DMS53 (cell line): ENCODE measurements at places on chromosomes 11 and 22.

GRCh38 chr22:25651332-25652085 is 87.0 kb downstream of the GRK3 start:
- peak; percentile 28 for DNase-seq

DNA sequence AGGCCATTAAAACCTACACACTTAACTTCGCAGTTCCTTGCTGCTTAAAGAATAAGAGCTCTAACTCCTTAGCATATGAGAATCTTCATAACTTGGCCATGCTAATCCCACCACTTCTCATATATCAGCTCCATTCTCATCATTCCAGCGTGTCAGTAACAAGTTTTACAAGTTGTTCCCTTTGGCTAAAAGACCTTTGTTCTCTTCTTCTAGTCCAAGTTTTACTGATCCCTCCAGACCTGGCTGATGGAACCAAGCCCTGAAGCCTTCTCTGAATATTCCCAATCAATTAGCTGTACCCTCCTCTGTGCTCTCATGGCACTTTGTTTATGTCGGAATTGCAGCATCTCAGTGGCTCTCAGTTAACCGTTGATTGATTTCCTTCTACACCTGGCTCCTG is 35.8 kb downstream of the GAB2 start:
- DNase-seq: no peak

GRCh38 chr22:49776891-49777290 is 50.8 kb downstream of the BRD1 start:
- no peak for DNase-seq

DNA sequence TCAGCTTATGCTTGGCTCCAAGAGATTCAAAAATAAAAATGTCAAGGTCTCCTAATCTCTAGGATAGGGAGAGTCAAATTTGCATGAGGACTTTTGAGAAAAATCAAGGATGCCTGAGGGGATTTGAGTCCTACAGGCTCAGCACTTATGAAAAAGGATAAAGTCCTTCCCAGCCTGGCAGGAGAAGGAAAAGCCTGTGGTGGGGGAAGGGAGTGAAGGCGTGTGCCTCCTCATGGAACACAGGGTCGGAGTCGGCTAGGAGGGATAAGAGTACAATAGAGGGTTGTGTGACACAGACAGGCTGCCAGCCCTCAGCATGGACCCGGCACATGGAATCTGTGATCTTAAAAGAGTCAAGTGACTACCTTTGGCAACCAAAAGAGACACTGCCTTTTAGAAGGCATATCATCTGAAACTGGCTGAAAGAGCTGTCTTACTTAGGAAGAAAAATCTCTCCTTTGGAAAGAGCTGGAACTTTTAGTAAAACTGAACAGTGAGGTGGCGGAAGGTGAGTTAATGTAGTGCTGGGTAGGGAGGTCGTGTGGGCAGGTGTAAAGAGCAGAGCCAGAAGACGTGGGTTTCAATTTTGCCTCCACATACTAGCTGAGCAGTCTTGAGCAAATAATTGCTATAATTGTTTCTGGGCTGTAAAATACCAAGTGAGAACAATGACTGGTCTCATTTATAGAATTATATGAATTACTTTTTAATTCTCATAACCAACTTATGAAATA is 58.8 kb upstream of the RDX start:
- no peak for DNase-seq

DNA sequence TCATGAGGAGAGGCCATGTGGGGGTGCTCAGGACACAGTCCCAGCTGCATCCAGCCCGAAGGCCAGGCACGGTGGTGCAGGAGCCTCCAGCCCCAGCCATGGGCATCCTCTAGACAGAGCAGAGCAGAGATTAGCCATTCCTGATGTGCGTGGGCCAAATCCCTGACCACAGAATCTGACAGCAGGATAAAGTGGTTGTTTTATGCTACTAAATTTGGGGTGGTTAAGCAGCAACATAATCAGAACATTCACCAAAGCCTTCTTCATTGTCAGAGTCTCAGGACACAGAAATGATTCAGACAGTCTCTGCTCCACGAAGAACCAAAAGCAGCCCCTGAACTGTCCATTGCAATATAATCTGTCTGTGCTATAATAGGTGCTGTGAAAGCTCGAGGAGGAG is 19.7 kb downstream of the RASD2 start:
- DNase-seq: no peak

DNA sequence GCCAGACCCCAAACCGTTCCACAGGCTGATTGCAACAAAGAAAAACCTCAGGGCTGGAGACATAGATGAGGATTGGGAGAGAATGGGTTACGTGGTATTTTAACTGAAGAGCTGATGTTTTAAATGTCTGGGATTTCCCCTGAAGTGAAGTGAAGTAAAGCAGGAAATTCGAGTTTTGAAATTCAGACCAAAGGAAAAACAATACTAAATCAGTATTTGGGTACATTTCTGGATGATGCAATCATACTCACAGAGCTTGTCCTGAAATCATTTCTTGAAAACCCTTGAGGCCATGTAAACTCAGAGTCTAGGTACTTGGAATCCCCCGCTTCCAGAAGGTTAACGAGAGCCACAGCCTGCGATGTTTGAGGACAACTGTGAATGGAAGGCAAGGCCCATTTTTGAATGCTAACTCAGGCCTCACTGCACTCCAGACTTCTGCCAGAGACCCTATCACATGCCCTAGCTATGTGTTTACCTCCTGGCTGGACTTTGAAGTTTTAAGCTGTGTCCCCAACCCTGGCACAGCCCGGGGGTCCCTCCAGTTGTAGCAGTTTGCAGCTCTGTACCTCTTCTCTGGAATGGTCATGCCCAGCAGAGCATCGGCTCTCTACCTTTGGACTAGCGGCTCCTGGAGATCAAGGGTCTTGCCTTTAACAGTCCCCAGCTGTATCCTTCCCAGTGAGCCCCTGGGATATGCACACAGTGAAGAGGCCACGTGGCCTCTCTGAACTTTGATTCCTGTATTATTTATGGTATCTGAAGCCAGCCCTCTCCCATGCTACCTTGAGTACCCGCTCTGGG is 5.4 kb upstream of the FTH1 start:
- peak; percentile 60 for DNase-seq

- no peak for DNase-seq
These were observed 50.8 kb upstream of the ELF5 start for GRCh38 chr11:34564406-34564805.

DNA sequence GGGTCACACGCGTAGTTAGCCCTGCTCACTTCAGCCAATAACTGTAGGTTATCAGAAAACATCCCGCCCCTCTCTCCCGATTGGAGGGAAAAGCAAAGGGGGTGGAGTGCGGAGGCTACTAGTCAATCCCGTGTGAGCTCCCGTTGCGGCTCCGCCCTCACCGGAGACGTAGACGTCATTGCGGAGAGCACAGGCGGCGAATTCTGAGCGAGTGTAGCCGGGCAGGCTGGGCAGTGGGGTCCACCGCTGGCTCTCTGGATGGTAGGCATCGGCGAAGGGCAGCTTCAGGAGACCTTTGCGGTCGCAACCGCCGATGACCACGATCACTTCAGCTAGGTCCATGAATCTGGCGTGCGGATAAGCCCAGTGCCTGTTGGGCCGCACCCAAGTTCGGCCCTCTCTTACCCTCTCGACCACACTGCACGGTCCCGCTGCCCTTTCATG is 4.7 kb downstream of the KLHL35 start:
- peak; percentile 98 for DNase-seq

- peak; percentile 76 for DNase-seq
These were observed 16.6 kb downstream of the CRELD2 start for GRCh38 chr22:49934891-49935557.

GRCh38 chr11:132093536-132094259 is 723.3 kb downstream of the NTM start:
- no peak for DNase-seq

DNA sequence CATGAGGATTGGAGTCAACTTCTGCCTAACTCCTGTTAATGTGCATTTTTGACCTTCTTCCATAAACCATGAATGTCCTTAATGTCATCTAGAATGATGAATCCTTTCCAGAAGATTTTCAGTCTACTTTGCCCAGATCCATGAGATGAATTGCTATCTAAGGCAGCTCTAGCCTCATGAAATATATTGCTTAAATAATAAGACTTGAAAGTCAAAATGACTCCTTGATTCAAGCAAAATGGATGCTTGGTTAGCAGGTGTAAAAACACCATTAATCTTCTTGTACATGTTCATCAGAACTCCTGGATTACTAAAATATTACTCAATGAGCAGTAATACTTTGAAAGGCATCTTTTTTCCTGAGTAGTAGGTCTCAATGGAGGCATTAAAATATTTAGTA is 238.5 kb upstream of the ZC3H12C start:
- DNase-seq: no peak
